ENCODE measurements at places on chromosomes 6 and 20. TPM values are rescaled to one million over a fixed set of nuclear protein-coding genes. Genes with fewer than 3 reads are reported as not detected.
A peak's percentile ranks its signal among the peaks of the same experiment; 100 is the strongest.

- no peak overlapping the region for H3K27ac ChIP-seq
- no peaks in the 10 kb centered on the region for H3K27me3 ChIP-seq
- no peak overlapping the region for H3K4me3 ChIP-seq
Measured at GRCh38 chr6:54291146-54291545, 17.1 kb upstream of the TINAG start.

DNA sequence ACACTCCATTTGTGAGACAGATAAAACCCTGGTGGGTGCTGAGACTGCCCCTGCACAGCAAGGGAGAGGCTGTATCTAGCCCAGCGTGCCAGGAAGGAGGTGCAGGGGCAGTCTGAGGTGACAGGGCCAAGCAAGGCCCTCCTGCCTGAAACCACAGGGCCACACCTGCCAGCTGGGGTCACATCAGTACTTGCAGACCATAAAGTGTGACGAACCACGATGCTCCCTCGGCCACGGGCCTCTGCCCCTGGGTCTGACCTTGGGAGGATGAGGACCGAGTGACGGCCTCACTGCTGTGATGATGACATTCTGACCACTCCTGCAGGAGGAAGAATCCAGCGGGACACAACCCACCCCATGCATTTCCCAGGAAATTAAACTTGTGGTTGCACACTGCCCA lies 75.1 kb downstream of the NINL start:
- no peak overlapping the region for H3K27ac ChIP-seq
- H3K4me3 ChIP-seq, result no peak overlapping the region
- no peaks in the 10 kb centered on the region for H3K4me1 ChIP-seq
- peaks cover 4% of the 10 kb centered on the region for H3K36me3 ChIP-seq

- H3K4me3 ChIP-seq, result no peak overlapping the region
- H3K27ac ChIP-seq, result no peak overlapping the region
- no peaks in the 10 kb centered on the region for H3K4me1 ChIP-seq
Measured at GRCh38 chr20:43138061-43138770, 51.5 kb downstream of the PTPRT start.

DNA sequence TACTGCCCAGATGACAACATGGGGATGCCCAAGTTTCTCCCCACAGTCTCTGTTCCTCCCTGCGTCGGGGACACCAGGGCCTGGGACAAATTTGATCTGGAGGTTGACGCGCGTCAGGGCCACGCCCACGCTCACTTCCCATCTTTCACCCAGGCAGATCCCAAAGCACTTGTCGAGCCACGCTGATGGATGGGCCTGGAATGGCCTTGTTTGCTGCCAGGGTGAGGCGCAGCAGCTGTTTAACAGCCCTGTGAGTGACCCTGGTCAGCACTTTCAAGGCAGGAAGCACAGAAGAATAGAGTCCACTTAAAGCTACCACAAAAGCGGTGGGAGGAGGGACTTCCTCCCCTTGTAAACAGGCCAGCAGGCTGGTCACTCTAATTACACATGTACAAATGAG lies 324.7 kb upstream of the JARID2 start:
- H3K4me3 ChIP-seq, result no peak overlapping the region
- peaks cover 12% of the 10 kb centered on the region for H3K4me1 ChIP-seq
- no peaks in the 10 kb centered on the region for H3K27me3 ChIP-seq
- peak; percentile 84 for DNase-seq

DNA sequence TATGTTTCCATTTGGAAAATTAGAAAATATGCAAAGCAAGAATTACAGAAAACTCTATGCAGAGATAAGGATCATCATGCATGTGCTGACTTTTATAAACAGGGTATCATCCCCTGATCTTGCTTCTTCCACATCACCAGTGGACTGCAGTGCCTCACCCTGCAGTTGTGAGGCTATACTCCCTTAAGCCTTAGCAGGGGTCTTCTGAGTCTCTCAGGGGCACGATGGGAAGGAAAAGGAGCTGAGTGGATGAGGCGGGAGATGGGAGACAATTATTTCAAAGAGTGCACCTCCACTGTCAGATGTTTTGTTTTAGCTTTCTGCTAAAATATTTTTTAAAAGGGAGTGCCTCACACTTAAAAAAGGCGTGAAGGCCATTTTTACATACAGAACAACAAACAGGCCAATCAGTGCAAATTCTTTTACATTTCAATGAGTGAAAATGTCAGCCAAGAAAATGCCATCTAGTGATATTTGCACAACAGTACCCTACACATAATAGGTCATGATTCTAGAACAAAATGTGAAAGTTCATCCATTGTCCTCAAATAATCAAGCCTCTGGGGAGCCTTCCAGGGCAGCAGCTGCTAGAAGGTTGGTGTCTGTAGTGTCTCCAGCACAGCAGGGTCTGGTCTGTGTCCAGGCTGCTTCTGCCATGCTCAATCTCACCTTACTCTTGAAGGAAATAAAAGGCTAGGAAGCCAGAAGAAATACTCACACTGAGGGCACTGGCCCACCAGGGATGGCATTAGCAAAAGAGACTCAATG lies 13.2 kb upstream of the SERPINB9 start:
- no peaks in the 10 kb centered on the region for H3K27me3 ChIP-seq
- no peak overlapping the region for H3K27ac ChIP-seq
- no peaks in the 10 kb centered on the region for H3K4me1 ChIP-seq
- H3K4me3 ChIP-seq, result no peak overlapping the region

- no peaks in the 10 kb centered on the region for H3K27me3 ChIP-seq
- no peak for DNase-seq
- no peak overlapping the region for H3K4me3 ChIP-seq
- no peaks in the 10 kb centered on the region for H3K36me3 ChIP-seq
- no peaks in the 10 kb centered on the region for H3K4me1 ChIP-seq
Measured at GRCh38 chr6:1334684-1335083, 22.8 kb downstream of the FOXQ1 start.

DNA sequence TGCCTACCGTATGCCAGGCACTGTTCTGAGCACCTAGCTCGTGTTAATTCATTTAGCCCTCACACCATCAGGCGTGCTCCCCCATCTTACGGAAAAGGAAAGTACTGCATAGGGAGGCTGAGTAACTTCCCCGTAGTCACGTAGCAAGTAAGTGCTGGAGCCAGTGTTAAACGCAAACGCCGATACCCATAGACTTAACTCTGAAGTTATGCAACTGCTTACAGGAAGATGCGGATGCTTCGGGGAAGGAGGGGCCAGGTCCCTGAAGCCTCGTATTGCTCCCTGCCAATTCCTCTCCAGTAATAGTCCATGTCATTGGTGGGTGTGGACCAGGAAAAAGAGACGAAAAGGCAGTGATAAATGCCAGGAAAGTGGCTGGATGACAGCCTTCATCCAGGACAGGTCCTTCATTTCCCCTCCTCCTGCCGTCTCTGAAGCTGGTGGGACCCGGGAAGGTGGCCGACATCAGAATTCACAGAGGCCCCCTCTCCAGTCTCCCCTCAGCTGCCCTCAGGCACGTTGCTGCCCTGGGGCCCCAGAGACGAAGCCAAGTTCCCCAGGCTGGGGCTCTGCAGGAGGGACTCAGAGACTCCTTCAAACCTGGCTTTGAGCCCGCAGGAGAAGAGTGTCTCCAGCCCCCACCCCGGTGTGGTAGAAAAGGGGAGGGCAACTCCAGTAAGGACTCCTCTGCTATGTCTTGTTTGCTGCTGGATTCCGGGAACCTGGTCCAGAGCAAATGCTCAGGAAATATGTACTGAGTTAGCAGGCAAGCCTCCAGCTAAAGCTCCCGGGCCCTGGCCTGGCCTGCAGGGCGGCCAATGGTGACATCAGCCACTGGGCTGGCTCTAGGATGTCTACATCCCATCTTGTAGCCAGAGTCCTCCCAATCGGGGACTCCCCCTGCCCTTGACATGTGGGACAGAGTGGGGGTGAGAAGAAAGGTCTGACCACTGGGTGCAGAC lies 37.8 kb downstream of the RAB44 start:
- H3K4me1 ChIP-seq, result no peaks in the 10 kb centered on the region
- H3K36me3 ChIP-seq, result no peaks in the 10 kb centered on the region
- H3K27ac ChIP-seq, result no peak overlapping the region
- peak; percentile 93 for DNase-seq
- H3K27me3 ChIP-seq, result no peaks in the 10 kb centered on the region

GRCh38 chr6:63637865-63638445 lies 2.4 kb downstream of the PHF3 start:
- H3K36me3 ChIP-seq, result no peaks in the 10 kb centered on the region
- no peaks in the 10 kb centered on the region for H3K27me3 ChIP-seq

Gene OR2H2
- total RNA-seq, result not detected

Gene FGD2
- total RNA-seq, result 33.9 TPM

Gene MDFI
- total RNA-seq, result 22.3 TPM

Gene GINS1
- total RNA-seq, result 1.5 TPM

Gene C6orf141
- total RNA-seq, result 1.6 TPM

Gene KCNQ5
- total RNA-seq, result 8.1 TPM

Data from aorta (tissue), 5 donors.